ENCODE measurements at places on chromosomes 11 and 22.

GRCh38 chr22:33194529-33195077, 136.4 kb upstream of the SYN3 start:
- no peak for DNase-seq

GRCh38 chr11:72859126-72859525, 44.9 kb downstream of the ATG16L2 start:
- DNase-seq, result no peak

- DNase-seq, result peak; percentile 55
Measured at GRCh38 chr22:45577746-45578523, 75.3 kb downstream of the FBLN1 start.

DNA sequence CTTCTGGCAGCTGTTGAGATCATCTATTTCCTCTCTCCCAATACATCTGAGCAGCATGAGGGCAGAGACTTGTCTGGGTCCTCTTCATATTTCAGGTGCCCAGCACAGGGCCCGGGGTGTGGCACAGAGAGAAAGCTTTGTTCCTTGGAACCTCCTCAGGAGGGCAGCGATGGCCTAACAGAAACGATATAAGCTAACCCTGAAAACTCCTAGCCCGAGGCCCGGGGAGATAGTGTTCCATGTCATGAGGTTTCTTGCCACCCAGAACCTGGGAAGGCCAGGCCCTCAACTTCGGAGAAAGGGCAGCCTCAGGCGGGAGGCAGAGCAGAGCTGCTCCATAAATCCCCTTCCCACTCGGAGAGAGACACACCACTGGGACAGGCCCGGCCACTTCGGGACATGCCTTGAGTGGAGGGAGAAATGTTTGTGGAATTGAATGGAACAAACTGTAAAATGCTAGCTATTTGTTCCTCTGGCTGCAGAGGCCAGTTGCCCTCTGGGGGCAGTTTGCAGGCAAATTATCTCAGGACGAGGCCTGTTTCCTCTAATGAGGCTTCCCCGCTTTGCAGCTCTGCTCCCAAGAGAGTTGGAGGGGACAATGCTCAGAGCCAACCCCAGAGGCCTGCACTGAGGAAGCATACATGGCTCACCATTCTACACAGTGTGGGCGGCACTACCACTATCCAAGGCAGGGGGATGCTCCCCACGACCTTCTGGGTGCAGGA, 11.6 kb downstream of the ARRB1 start:
- DNase-seq, result no peak
